ENCODE measurements at places on chromosomes 12 and 14.
A peak's percentile ranks its signal among the peaks of the same experiment; 100 is the strongest.

DNA sequence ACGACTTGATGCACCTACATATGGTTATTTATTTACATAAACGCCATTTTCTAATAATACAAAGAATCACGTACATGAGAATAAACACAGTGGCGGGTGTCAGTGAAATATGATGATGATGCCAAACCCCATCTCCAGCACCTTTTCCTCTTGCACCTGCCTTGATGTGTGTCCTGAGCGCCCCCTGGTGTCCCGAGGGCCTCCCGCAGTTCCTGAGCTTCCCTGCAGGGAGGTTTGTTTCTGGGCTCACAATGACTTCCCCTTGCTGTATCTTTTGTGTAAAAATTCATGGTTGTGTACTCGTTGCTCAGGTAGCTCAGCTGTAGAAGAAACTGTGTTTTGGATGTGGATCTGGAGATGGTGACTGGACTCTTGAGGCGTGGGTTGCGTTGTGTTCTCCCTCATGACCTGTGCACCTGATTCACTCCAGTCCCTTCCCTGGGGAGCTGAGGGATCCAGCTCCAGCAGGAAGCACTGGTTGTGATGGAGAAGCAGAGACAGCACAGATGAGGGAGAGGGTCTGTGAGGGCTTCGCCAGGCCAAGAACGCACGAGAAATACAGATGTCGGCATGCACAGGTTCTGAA, 1037.8 kb downstream of the TMEM121 start:
- no peak for DNase-seq

DNA sequence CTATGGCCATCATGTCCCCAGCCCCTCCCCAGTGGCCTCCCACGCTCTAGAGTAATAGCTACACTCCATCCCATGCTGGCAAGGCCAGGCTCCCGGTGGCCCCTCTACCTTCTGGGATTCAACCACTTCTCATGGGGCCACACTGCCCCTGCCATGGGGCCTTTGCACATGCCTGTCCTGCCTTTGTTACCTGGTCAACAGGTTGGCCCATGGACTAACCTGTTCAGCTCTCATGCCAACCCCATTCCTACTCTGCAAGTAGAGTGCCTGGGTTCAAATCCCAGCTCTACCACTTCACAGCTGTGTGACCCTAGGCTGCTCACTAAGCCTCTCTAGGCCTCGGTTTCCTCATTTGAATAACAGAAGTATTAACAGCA, 98.5 kb downstream of the RFLNA start:
- DNase-seq = no peak

DNA sequence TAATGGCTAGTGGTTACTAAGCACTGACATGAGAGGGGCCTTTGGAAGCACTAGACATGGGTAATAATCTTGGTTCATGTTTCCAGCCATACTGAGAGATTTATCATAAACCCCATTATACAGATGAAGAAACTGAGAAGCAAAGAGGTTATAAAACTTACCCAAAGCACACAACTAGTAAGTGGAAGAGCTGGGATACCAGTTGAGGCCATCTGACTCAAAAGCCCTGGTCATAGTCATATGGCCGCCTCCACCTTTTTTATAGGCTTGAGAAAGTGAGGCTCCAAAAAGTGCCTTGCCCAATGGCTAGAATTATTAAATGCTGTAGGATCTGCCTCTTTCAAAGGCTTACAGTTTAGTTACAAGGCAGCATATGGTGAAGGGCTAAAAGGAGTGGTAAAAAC, 944 bp downstream of the TXNRD1 start:
- no peak for DNase-seq

DNA sequence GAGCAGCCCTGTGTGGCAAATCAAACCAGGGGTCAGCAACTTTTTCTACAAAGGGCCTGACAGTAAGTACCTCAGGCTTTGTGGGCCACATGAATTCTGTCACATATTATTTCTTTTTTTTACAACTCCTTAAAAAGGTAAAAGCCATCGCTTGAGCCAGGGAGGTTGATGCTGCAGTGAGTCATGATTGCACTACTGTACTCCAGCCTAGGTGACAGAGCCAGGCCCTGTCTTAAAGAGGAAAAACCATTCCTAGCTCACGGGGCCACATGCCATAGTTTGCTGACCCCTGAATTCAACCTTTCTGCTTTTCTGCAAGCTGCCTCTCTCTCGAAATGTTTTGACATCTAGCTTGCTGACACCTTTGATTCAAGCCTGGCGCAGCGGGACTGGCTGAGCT, 55.1 kb upstream of the CORO1C start:
- no peak for DNase-seq

- DNase-seq = peak; percentile 67
These were observed 354.7 kb upstream of the TMTC1 start for GRCh38 chr12:30138483-30138882.
